Right lobe of liver (tissue), 6 donors: ENCODE measurements at places on chromosomes 6 and 20.

GRCh38 chr20:17678295-17678694, 3.7 kb downstream of the RRBP1 start:
- DNase-seq, result no peak

- no peak for DNase-seq
Observed at GRCh38 chr6:32108727-32109113, 418 bp downstream of the TNXB start.

DNA sequence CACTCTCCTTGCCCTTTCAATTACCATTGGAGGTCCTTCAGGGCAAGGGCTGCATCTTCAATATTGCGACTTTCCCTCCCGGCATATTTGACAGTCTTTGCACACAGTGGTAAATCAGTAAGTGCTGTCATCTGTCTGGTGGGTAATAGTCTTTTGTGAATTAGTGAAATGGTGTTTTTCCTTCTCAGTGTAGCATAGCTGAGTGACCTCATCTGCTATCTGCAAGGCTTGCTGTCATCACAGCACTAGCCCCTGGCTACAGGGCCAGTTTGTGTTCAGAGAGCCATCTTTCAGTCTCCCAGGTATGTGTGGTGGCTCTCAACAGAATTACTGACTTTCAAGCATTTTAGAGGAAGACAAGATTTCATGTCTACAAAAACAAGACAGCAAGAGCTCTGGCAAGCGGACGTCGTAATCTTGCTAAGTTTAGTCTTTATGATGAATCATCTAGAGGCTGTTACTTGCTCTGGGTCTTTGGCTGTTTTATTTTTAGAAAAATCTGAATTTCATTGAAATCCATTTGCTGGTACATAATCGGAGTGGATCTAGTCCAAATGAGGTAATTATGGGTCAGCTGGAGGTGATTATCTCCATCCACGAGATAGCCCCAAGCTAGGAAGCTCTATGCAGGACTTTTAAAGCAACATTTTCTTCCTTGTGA, 528.9 kb downstream of the EPM2A start:
- DNase-seq, result no peak

DNA sequence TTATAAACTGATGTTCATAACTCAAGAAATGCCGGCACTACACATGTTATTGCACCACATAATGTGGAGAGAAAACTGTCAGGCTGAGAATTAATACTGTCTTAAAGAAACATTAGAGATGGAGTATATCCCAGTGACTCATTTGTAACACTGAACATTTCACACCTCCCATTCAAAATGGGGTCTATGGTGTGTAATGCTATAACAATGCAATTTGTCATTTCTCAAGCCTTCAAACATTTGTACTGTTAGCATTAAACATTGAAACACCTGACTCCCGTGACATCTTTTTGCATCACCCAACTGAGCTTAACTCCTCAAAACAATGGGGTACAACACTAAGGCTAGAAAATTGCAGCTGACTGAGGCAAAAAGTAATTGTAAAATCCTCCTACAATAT, 151.7 kb downstream of the DST start:
- no peak for DNase-seq

GRCh38 chr6:106536851-106537250, 92.4 kb downstream of the RTN4IP1 start:
- DNase-seq, result no peak

GRCh38 chr6:112286010-112286409, 31.6 kb upstream of the LAMA4 start:
- no peak for DNase-seq

DNA sequence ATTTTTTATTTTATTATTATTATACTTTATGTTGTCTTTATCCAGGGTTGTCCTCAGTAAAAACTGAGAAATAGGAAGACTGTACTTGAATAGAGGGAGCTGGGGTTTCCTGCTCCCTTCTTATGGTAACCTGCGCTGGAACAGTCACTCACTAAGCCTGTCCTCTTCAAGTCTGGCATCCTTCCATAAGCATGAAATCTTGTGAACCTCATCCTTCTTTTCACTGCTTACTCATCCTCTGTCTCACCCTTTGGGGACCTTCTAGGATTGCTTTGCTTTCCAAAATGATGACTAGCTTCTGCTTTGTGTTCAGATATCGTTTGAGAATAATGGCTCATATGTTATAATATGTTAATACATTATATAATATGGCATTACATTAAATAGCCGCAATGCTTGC, 90.6 kb downstream of the C6orf118 start:
- DNase-seq, result no peak

GRCh38 chr20:46150943-46151342, 32.8 kb downstream of the CD40 start:
- no peak for DNase-seq

- peak; percentile 69 for DNase-seq
Observed at GRCh38 chr20:23086931-23087411, 847 bp upstream of the CD93 start.

- no peak for DNase-seq
Observed at GRCh38 chr6:136501514-136501913, 48.7 kb downstream of the MAP7 start.

- DNase-seq, result no peak
Observed at GRCh38 chr6:149080511-149080910, 237.0 kb upstream of the TAB2 start.

- no peak for DNase-seq
Observed at GRCh38 chr20:47724396-47724795, 60.9 kb downstream of the SULF2 start.

DNA sequence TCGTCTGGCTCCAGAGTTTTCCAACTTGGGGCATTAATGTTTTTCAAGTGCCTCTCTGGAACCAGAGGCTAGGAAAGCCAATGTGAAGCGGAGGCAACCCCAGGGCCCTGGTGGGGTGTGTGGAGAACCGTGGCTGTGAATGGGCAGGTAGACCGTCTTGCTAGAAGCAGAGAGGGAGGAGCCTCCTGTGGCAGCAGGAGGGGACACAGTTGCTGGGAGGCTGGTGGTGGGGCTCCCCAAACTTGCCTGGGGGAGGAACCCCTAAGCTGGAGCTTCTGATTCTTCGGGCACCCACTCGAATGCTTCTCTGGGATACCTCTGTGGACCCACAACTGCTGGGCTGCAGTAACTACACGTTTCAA, 65.3 kb upstream of the APCDD1L start:
- no peak for DNase-seq

DNA sequence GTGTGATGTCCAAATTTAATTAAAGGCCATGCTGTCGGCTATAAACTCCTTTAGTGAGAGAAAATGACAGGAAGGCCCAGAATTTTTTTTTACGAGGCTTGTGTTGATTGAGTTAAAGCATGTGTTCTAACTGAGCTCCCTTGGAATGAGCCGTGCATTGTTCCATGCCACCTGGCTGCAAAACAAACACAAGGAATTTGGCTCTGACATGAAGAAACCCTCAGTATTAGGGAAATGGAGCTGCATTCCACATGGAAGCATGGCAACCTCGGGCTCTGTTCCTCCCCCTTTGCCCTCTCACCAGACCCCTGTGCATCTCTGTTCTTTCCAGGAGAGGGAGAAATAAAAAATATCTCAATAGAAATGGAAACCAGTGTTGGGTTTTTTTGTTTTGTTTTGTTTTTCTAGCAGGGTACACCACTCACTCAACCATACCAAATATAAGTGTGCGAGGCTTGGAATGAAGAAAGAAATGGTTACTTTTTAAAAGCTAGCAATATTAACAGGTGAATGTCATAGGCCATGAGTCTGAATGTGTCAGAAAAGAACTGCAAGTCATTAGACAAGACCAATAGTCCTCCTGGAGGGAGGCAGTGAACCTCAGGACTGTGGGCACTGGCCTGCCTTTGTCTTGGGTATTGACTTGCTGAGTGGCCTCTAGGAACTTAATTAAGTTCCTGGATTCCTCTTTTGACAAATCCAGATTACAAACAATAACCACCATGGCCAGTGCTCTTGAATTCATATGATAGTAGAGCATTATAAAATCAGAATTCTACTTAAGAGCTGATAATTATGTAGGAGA, 935.1 kb downstream of the KIF16B start:
- DNase-seq, result no peak

DNA sequence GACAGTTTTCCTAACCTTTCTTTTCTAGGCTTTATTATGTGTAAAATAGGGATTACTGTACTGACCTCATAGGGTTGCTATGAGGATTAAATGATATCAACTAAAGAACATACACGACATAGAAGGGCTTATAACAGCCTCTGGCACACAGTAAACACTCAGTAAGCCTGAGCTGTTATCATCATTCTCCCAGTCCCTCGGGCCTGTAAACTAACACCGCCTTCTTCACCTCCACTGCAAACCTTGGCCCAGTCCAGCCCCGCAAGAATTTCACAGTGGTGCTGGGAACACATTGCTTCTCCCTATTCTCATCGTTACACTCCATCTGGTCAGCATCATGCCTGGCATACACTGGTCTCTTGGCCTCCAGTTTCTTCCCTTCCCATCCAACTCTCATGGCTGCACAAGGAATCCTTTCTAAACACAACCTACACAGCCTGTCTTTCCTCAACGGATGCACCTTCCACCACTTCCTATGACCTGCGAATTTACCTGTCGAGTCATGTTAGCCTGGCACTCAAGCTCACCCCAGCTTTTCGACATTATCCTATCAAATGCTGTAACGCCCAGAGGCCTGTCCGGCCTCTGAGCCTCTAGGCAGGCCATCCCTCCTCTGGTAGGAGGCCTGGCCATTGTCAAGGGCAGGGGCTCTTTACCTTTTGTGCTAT, 92.1 kb downstream of the FYN start:
- no peak for DNase-seq

- DNase-seq, result no peak
Observed at GRCh38 chr6:85355816-85356215, 94.1 kb upstream of the NT5E start.

- DNase-seq, result no peak
Observed at GRCh38 chr20:37573626-37574198, 46.0 kb upstream of the BLCAP start.

DNA sequence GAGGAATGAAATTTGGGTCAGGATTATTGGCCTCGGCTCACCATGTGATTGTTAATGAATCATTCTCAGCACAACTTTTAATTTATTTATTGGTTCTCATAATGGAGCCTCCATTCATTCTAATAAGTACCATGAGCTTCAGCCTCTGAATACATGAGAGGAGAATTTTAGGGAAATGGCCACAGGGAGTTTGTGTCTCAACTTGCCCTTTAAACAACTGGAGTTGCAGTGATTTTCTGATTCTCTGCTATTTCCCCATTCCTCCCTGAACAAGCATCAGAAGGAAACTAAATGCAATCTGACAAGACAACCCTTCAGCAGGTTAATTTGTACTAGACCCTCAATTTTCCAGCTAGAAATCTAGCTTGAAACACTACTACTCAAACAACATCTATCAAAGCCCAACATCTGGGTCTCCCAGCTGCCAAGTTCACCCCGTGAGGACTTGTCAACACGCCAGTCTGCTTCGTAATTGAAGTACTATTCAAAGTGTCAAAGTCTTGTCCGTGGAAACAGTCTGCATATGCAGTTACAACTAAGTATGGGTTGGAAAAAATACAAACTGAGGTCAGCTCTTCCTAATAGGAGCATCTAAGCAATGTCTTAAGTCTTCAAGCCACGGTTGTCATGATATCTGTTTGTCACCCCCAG, 235.4 kb downstream of the CDH4 start:
- DNase-seq, result no peak
